ENCODE measurements at places on chromosomes 3 and 15.

DNA sequence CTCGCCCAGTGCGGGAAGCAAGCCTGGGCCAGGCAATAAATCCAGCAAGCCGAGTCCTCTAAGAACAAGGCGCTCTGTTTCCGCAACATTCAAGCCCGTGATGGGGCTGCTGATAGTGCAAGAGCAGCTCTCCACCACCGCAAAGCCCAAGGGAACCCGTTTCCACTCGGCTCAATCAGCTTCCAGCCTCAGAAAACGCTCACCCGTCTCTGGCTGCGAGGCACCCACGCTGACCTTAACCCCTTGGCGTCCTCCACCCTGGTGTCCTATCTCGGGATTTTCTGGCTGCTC lies 17.8 kb downstream of the SPATA12 start:
- peak; percentile 37 for DNase-seq

- peak; percentile 84 for DNase-seq
These were observed 338.1 kb upstream of the ARHGEF26 start for GRCh38 chr3:153783106-153783505.

DNA sequence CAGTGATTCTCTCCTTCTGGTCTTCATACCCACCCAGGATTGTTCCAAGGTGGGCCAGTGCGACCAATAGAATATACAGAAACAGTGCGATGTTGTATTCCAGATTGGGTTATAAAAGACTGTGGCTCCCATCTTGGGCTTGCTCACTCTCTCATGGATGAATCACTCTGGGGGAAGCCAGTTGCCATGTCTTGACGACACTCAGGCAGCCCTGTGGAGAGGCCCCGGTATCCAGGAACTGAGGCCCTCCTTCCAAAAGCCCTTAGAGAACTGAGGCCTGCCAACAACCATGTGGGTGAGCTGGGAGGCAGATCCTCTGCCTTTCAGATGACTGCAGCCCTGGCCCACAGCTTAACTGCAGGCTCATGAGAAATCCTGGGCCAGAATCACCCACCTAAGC lies 57.2 kb downstream of the SH3GL3 start:
- no peak for DNase-seq

DNA sequence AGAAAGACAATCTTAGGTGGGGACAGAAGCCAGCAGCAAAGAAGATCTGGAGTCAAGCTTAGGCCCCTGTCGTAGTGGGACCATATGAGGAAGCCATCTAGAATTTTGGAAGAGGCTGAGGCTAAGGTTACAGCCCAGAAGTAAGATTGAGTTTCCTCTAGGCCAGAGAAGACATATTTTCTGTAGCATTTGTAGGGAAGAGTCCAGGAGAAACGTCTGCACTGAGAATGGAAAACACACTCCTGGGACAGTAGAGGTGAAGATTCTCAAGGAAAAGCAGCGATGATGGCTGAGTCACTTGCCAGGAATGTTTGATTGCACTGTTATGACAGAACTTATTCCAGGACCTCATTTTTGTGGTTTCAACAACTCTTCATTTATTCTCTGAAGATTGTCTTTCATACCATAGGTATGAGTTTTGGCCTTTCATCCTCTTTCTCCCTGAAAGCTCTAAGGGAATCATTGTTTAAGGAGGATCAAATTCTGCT lies 107.2 kb downstream of the GTPBP8 start:
- DNase-seq, result no peak

DNA sequence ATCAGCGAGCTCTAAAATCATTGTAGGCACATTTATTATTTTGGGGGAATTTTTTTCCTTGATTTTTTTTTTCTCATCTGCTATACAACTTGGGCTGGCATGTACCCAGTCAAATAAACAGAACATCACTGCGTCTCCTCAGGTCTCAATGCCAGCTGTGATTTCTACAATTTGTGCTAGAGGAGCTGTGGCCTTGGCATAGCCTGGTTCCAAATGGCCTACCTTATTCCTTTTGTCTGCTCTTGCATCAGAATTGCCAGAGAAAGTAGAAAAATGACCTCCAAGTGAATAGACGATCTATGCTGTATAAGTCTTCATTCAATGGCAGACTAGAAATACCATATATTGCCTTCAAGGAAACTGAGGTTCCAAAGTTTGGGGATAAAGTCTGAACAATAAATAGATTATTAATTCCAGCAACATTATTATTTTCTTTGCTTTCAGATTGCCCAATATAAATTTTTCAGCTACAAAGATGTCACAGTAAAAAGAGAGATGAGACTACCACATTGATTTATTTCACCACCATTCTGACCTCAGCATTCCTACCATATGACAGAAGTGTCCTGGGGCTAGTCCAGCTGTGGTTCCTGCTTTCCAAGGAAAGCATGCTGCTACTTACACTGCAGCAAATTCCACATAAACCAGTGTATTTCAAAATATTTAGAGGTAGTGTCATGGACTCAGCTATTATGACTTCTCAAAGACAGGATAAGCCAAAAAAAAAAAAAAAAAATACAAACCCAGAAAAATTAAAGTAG lies 493.9 kb upstream of the ZNF385D start:
- DNase-seq, result no peak

- no peak for DNase-seq
These were observed 14.7 kb downstream of the CHD2 start for GRCh38 chr15:92914768-92915221.

DNA sequence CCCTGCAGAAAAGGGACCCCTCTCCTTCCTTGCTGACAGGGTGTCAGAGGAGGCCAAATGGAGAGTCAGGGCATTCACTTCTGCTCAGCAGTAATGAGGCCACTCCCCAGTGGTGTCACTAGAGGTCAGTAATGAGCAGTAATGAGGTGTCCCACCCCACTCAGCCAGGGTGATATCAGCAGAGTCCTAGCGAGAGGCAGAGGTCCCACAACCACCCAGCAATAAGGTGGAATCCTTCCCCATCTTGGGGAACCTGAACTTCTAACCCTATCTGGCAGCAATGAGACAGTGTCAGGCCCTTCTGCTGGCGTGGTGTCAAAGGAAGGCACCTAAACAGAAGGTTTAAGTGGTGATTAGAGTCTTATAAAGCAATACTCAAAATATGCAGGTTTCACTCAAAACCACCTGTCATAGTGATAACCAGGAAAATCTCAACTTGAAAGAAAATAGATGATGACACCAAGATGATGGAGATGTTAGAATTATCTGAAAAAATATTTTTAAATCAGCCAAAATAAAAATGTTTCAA lies 12.9 kb downstream of the OCA2 start:
- peak; percentile 83 for DNase-seq

DNA sequence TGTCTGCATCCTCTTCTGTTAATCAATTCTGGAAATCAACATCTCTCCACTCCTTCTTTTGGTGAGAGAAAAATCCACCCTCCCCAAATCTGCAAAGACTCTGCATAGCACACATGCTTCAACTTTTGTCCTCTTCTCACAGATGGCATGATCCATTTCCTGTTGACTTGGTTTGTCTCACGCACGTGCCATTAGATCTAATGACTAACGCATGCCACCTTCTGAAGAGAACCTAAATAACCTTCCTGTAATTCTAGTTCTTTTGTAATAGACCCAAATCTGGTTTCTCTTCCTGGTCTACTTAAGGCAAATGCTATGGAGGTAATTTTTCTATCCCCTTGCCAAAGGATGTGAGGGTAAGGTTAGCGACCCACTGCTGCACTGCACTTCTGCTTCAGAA lies 51.0 kb upstream of the ATOSA start:
- DNase-seq, result no peak

- DNase-seq, result no peak
These were observed 1.8 kb upstream of the CEP97 start for GRCh38 chr3:101722394-101723173.

Data from NCI-H82 (cell line).